ENCODE measurements at places on chromosomes 7 and 10.

DNA sequence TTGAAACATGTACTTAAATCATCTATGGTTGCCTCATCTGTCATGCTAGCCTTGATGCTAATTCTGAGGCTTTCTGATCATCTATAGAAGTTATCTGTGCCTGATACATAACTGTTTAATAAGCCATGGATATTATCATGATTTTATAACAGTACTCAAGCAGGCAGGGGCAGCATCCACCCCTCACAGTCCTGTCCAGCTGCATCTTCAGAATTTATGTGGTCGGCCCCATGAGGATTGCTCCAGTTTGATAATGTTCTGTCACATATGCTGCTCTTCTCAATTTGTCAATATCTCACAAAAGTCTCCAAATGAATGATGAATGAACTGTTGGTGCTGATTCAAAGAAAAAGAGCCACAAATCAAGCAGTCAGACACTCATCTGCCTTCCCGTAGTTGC, 335.1 kb upstream of the POM121L12 start:
- no peak for DNase-seq

- no peak for DNase-seq
These were observed 164.4 kb downstream of the GLRX3 start for GRCh38 chr10:130300608-130301020.

DNA sequence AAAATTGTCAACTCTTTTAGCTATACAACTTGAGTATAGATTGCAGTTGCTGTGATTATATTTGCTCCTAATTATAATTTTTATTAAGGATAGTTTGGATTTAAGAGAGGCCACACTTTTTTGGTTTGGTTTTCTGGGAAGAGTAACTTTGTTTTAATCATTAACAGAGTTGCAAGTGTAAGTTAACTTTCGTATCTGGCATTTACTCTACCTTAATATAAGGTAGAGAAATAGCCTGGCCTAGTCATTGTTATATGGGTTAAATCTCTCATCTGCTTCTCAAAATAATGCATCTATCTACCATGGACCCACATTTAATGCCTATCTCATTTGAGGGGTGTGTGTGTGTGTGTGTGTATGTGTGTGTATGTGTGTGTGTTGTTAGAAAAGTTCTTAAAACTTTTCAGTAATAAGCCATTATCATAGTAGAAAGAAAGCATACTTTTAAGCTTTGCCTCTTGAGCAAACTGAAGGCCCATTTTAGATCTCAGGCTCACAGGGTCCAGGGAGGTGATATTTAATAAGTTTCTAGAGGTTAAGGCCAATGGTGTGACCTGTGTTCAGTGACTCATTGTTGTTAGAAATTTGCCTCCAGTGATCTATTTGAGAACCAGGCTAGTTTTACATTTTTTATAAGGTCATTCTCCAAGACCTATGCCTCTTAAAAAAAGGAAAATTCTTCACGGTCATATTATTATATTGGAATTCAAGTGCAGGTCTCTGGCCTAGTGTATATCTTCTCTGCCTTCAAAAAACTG, 10.9 kb upstream of the TEX47 start:
- no peak for DNase-seq

GRCh38 chr7:131839967-131840690, 283.7 kb upstream of the PODXL start:
- DNase-seq: no peak

DNA sequence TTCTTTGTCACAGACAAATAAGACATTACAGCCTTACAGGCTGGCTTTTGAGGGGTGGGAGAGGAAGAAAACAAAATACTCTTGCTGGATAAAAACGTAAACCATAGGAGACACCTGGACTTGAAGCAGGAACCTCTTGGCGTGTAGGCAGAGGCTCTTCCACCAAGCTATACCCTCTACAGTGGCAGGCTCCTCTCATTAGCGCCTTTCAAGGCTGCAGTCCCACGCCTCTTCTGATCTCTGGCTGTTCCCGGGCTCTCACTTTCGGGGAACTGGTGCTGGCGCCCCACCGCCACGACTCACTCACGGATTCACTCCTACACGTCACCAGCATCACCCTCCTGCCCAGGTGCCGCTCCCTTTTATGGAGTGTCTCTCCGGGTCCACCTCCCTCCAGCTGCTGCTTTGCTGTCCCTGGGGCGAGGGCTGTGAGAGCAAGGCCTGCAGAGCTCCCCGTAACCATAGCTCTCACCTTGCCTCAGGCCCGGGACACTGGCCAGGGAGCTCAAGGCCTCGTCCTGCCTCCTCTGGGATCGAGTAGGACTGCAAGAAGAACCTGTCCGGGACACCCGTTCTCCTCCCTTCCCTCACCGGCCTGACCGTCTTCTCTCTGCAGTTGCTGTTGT, 62.6 kb downstream of the ZNF777 start:
- DNase-seq: no peak

- DNase-seq: no peak
These were observed 393.4 kb downstream of the ACTR3B start for GRCh38 chr7:153152801-153153422.
